Naive thymus-derived CD8-positive, alpha-beta T cell (primary cell): ENCODE measurements at places on chromosomes 2 and 18. TPM values are rescaled to one million over a fixed set of nuclear protein-coding genes. Genes with fewer than 3 reads are reported as not detected.

FSIP2 gene
- polyA plus RNA-seq, result 0.01 TPM

COL4A4 gene
- 0.05 TPM for polyA plus RNA-seq

MBOAT2 gene
- 0.82 TPM for polyA plus RNA-seq

POLR1A gene
- polyA plus RNA-seq, result 3.0 TPM

GRCh38 chr2:213288913-213289700 is 4.8 kb downstream of the SPAG16 start:
- DNase-seq, result no peak
